G401 (cell line): ENCODE measurements at places on chromosomes 4 and X.
A peak's percentile ranks its signal among the peaks of the same experiment; 100 is the strongest.

DNA sequence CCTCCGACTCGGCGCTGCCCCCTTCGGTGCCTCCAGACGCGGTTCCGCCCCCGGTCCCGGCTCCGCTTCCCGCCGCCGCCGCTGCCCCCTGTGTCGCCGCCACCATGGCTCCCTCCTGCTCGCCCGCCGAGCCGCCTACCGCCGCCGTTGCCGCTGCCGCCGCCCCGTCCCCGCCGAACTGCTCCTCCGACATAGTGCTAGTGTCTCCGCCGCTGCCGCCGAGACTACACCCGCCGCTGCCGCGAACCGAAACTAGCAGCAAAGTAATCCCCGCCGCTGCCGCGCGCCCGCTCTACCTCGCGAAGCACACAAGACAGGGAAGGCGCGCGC, 340 bp downstream of the HNRNPD start:
- no peak for DNase-seq

DNA sequence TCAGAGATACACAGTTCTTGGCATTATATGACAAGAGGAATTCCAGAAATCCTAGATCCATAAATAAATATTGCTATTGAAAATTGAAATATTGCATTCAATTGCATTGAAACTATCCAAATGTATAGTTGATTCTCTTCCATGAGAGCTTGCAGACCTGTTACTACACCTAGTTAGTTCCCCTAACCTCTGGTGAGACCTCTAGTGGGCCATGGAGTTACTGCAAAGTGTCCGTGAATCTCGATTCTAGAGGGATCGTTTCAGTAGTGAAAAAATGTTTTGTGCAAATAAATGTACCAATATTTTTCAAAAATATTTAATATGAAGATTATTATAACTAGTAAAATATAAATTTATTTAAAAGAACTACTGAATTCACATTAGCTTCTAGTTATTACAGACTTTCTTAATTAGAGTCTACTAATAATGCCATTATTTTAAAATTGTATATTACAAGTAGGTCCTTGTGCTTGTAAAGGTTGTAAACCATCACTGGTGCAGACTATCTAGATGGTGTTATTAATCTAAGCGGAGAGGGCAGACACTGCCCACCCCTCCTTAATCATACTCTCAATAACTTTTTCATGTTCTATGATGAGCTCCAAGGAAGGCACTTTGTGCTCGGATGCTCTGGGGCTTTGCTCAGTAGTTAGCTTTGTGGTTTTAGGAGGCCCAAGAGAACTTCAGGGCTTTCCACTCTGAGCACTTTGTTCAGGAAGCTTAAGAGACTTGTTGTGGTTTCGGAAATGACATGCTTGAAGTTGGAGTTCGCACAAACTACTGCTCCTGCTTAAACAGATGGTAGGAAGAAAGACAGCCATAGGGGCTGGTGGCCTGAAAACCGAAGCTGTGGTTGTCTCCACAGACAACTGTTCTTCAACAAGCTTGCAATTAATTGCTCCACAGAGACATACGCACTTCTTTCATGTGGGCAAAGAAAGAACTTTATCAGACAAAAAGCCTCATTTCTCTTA, 42.8 kb downstream of the IL21 start:
- DNase-seq: peak; percentile 21

DNA sequence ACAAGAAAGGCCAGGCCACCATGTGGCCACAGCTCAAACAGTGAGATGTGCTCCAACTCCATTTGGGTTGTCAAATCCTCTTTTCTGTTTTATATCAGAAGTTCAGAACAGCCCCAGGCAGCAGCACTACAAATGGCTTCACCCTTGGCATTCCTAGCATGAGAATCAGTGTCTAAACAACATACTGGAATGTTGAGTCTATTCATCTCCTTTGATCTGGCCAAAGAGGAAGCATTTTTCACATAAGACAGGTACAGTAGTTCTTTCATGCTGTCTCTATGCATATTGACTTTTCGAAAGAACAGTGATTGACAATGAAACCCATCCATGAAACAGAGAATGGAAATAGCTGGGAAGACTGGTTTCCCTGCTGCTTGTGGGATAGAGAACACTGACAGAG, 289.5 kb downstream of the USP46 start:
- no peak for DNase-seq

DNA sequence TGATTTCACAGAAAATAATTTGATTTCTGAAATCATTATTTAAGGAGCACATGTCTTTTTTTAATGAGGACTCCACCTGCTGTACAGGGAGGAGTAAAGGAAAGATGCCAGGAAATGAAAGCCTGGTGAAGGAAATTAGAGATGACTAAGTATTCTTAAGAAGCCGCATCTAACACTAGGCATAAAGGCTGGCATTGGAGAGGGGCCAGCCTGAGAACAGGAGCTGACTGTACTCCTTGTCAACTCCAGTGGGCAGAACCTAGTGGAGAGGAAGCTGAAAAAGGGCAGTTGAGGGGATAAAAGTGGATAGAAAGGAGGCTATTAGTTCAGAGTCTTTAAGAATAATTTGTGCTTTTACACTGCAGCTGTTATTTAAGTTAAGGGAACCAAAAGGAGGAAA, 393.0 kb downstream of the PPP1R2C start:
- DNase-seq: peak; percentile 0

DNA sequence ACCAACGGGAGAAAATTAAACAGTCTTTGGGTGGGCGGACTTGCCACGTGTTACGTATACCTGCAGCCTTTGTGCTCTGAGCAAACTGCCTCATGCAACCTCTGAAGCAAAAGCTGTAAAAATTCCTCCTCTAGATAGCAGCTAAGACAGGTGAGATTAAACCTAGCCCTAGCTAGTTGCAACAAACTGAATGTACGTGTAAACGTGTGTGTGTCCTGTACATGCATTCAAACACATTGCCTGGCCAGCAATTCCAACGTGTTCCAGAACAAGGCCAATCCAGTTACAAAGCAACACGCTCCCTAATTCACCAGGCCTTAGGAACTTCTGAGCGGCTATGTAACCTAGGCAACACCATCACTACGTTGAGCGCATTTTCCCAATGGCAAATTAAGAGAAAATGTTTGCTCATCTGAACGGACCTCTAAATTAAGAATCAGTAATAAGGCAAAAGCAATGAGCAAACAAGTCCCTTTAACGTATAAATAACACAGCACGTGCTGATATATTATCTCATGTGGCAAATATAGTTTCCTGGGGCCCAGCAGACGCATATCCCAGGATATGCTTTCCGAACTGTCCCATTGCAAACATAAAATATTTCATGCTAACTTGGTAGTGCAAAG, 792 bp downstream of the PPID start:
- peak; percentile 60 for DNase-seq

GRCh38 chrX:136457303-136457917, 30.3 kb upstream of the BRS3 start:
- no peak for DNase-seq

DNA sequence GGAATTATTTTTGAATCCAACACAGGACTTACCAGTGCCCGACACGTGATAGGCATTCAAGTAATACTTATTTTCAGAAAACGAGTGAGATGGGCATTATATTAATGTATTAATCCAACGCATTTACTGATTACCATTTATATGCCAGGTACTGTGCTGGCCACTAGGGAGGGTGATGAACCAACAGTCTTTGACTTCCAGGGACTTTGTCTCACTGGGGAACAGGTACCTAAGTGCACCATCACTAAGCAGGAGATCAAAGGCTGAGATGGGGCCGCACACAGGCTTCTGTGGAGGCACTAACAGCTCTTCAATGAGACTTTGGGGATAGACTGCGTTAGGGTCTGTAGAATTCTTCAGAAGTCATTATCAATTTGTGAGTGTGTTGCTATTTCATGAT, 5.7 kb upstream of the TADA2B start:
- no peak for DNase-seq

GRCh38 chrX:46325312-46325877, 219.8 kb downstream of the ZNF674 start:
- DNase-seq: no peak

GRCh38 chr4:180860089-180860720, 1383.0 kb upstream of the TENM3 start:
- no peak for DNase-seq

DNA sequence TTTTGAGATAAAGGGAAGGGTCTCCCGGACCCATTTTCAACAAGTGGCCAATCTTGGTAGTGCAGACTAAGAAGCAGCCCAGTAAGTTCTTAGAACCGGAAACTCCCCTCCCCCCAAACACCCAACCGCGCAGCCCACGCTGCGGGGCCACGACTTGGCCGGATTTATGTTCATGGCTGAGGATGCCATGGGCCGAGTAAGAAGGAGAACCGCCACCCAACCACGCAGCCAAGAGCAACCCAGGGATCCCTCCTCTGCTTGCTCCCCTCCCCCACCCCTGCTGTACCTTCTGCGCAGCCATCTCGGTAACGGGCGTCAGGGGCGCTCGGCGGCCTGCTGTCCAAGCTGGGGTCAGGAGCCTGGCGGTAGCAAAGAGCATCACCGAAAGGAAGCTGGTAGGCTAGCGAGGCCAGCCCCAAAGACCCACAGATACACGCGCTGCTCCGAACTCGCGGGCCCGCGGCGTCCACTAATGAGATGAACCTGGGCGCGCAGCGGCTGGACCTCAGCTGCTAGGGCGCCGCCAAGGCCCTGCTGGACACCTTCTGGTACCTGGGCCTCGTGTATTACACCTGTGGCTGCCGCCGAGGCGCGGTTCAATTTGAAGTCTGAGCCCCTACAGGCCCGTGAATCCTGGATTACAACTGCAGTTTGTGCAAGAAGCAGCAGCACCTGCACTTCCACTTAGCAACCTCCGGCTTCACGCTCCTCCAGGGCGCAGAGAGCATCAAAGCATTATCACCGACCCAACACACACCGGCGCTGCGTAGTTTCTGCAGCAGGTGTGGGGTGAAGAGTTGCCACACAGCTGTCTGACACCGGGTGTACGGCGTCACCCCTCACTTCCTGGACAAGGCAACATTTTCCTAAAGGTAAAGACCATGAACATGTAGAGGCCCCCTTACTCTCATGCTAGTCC, 63.4 kb downstream of the NUDT10 start:
- peak; percentile 57 for DNase-seq

DNA sequence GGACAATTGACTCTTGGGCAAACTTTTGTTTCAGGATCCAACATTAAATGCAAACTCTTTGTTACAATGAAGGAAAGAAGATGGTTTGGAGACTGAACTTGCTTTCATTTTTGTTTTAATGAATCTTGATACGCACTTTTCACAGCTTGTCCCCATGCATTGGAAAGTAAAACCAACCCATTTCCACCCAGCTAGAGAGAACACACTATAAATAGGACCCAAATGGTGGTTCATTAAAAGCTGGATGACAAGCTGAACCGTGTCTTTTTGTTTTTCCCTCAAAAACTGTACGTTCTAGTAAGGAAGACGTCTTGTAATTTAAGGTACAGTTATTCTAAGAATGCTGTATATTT, 95.3 kb upstream of the EGFL6 start:
- DNase-seq: no peak

DNA sequence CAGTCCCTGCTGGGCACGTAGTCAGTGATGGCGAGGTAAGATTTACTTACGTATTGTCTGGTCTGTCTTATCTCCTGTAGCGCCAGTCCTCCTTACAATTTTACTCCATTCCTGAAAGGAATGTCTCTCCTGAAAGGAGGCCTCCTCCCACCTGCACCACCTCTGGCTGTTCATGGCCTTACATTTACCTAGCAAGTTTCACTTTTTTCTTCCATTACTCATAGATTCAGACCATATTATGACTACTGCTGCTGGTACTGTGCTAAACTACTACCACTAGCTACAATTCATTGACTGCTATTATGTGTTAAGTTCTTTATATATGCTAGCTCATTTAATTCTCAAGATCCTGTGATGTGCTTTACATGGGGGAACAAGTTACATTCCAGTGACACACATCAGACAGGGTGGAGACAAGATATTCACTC, 189.9 kb downstream of the BMPR1B start:
- no peak for DNase-seq

GRCh38 chr4:140851032-140851636, 94.9 kb upstream of the TBC1D9 start:
- peak; percentile 85 for DNase-seq

- no peak for DNase-seq
Measured at GRCh38 chrX:39309018-39309635, 507.9 kb downstream of the MID1IP1 start.
